Stimulated activated CD8-positive, alpha-beta memory T cell treated with anti-CD3 and anti-CD28 coated beads, Interleukin-7, amount 100 ng/mL, for 1 hour (primary cell): ENCODE measurements at places on chromosomes 1 and 21.

DNA sequence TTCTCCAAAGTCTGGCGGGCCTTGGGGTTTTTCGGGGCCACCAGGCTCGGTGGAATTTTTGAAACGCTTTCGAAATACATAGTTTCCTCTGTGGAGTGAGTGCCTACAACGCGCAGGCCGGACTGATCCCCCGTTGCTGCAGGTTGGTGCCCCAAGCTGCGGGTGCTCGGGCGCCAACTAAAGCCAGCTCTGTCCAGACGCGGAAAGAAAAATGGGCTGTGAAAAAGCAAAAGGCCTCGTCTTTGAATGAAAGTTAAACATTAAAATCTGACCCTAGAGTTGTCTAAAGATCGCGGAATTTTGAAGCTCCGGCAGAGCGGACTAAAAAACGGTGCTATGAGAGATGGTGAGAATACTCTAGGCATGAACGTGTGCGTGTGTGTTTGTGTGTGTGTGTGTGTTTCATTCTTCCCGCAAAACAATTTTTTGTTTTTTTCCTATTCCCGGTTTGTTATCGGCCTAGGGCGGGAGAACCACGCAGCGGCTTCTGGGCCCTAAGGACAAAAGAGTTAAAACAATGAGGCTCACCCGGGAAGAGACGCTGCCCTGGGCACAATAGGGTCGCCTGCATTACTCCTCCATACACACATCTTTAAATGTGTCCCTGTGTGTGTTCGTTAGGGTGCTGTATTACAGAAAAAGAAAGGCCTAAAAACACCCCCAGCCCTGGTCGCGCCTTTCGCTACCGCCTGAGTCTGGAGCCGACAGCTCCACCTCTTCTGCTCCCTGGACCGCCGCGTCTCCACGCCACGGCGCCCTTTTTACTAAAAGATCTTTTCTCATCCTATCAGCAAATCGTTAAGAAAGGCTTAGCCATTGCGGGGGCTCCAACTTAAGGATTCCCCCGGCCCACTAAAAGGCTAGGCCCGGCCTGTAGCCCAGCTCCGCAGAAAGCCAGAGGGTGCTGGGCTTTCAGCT lies 3.2 kb downstream of the TBX15 start:
- DNase-seq = no peak

GRCh38 chr1:61839679-61840078 lies 97.4 kb downstream of the PATJ start:
- DNase-seq = no peak

DNA sequence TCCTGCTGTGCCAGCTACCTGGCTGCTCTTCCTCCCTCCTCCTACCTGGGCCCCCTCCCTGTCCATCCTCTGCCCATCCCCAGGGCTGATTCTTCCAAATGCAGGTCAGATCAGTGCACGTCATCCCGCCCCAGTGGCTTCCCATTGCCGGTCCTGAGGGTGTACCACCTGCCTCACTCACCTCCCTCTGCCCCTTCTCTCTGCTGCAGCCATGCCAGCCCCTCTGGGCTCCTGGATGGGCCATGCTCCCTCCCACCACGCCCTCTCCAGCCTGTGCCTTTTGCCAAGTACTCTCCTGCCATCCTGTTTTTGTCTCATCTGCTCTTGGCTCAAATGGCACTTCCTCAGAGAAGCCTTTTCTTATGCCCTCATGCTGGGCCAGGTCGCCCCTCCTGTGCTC lies 95.8 kb downstream of the ARHGEF10L start:
- DNase-seq = no peak

DNA sequence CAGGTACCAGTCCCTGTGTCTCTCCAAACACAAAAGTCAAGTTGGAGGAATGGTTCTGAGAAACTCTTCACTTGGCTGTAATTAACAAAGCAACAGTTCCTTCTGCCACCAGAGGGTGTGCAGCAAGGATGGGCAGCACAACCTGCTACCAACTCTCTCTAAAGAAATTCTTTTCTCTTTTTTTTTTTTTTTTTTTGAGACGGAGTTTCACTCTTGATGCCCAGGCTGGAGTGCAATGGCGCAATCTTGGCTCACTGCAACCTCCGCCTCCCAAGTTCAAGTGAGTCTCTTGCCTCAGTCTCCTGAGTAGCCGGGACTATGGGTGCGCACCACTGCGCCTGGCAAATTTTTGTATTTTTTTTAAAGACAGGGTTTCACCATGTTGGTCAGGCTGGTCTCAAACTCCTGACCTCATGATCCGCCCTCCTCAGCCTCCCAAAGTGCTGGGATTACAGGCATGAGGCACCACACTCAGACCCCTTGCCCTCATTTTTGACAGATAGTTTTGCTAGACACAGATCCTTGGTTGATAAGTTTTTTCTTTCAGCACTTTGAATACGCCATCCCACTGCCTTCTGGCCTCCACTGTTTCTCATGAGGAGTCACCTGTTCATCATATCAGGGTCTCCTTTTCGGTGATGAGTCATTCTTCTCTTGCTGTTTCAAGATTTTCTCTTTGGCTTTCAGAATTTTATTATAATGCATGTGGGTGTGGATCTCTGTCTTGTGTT lies 12.1 kb upstream of the DEGS1 start:
- DNase-seq = no peak

DNA sequence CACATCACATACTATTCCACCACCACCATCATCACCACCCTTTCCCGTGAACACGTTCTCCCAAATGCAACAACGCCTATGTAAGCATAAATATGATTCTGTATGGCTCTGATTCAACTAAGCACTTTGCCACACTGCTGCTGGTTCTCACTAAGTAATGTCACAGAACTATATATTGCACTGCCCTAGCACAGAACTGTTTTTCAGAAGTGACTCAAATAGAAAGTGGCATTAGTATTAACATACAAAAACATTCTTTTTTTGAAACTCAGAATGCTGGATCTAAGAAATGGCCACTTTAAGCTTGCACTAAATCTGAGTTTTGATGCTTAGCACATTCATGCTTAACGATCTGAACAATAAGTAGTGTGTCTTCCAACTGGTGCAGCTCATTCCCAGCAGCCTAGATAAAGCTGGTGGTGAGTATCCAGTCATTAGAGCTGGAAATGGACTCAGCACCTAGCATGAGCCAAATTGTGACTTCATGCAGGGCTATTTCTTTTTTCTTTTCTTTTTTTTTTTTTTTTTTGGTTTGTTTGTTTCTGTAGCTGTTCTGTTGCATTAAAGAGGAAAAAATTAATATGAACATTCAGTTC lies 46.2 kb upstream of the ZC3H11B start:
- DNase-seq = no peak

DNA sequence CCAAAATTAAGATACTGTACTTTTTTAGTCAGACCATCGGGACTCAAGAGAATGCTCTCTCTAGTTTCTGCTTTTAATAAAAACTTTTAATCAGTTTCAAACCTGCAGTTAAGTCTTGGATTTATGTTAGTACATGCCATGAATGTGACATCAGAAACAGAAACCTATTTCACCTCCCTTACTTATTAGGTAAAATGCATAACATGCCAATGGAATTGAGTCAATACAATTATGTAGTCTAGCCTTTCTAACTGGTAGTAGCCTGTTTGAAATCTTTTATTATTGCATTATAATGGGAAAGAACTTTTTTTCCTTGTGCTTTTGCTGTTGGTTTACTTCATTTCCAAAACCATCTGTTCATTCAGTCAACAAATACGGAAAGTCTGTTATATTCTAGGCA lies 4.8 kb downstream of the PHACTR4 start:
- no peak for DNase-seq

DNA sequence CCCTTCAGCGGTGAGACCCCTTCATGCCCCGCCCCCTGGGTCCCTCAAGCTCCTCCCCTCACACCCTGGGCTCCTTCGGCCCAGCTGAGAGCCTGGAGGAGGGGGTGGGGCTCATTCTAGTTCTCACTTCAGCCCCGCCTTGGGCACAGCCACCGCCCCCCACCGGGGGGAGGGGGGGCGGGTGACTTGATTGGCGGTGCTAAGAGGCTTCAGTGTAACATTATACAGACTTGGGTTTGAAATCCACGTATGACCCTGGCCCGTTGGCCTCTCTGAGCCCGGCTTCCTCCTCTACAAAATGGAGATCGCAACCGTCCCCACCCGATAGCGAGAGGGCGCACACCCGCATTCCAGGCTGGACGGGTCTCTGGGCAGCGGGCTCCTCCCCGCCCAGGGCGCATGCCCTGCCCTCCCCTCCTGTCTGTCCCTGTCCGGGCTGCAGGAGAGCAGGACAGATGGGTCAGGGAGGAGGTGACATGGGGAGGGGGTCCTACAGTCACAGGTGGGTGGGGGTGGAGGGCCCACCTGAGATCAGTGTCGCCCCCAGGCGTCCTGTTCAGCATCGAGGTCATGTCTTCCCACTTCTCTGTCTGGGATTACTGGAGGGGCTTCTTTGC lies 5.1 kb downstream of the CLCNKB start:
- no peak for DNase-seq

- DNase-seq = no peak
Observed at GRCh38 chr1:52366517-52366827, 467 bp upstream of the CC2D1B start.

- DNase-seq = no peak
Observed at GRCh38 chr1:92066321-92066720, 8.9 kb downstream of the SETSIP start.

DNA sequence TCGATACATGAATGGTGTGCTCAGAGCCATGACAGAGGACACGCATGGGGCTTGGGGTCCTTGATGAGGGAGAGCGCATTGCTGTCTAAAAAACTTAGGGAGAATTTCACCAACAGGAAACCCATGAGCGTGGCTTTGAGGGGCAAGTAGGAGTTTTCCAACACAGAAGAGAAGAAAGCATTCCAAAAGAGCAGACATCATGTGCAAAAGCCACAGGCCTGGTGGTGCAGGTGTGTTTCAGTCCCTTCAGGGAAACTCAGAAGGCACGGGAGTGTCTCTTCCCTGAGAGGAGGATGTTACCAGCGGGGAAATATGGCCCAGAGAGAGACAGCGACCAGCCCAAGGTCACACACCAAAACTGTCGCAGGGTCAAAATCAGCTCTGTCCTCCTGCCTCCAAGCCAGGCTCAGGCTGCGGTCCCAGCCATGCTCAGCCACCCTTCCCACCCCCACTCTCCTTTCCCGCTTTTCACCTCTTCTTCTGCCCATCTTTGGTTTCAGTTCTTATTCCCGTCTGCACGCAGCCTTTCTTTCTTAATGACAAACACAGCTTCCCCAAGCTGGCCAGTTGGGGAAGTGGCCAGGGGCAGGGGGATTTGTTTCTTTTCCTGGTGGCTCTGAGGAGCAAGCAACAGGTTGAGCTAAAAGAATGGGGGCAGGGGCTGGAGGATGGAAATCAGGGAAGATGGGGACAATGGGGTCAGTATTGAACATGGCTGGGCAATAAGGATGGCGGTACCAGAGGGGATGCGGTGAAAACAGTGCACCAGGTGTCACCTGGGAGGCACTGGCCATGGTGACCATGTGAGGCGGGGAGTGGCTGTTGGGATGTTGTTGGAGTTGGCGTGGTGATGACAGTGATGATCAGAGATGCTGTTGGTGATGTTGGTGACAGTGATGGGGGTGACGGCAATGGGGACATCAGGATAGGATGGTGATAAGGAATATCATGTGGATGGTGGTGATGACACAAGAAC lies 10.3 kb downstream of the LAPTM5 start:
- DNase-seq = no peak

- no peak for DNase-seq
Observed at GRCh38 chr1:77413541-77414335, 131.9 kb downstream of the AK5 start.

GRCh38 chr1:222087221-222087920 lies 345.5 kb upstream of the DUSP10 start:
- DNase-seq = no peak

GRCh38 chr1:202029171-202029665 lies 18.8 kb downstream of the ELF3 start:
- no peak for DNase-seq

- no peak for DNase-seq
Observed at GRCh38 chr1:190679454-190679853, 201.8 kb upstream of the BRINP3 start.

- DNase-seq = no peak
Observed at GRCh38 chr1:10867914-10868598, 71.6 kb upstream of the CASZ1 start.

GRCh38 chr21:41576013-41576615 lies 68.2 kb upstream of the TMPRSS2 start:
- no peak for DNase-seq

GRCh38 chr1:81111818-81112217 lies 688.9 kb upstream of the ADGRL2 start:
- no peak for DNase-seq

GRCh38 chr1:217018648-217019047 lies 295.4 kb upstream of the ESRRG start:
- no peak for DNase-seq

GRCh38 chr21:45590246-45590725 lies 48.0 kb upstream of the SLC19A1 start:
- peak; percentile 21 for DNase-seq

GRCh38 chr1:64405833-64406232 lies 64.1 kb upstream of the CACHD1 start:
- DNase-seq = no peak

DNA sequence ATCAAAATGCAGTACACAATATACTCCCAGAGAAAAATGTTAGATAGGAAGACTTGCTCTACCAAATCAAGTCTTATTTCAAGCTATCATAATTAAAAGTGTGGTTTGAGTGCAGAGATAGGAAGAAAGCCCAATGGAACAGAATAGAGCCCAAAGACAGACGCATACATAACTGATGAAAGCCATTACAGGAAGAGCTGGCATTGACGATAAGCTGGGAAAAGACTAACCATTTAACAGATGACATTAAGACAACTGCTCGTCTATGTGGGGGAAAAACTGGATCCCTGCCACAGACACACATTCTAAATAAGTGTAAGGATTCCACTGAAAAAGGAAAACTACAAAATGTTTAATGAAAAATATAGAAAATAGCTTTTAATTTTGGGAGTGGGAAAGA lies 85.5 kb downstream of the NGF start:
- DNase-seq = no peak

DNA sequence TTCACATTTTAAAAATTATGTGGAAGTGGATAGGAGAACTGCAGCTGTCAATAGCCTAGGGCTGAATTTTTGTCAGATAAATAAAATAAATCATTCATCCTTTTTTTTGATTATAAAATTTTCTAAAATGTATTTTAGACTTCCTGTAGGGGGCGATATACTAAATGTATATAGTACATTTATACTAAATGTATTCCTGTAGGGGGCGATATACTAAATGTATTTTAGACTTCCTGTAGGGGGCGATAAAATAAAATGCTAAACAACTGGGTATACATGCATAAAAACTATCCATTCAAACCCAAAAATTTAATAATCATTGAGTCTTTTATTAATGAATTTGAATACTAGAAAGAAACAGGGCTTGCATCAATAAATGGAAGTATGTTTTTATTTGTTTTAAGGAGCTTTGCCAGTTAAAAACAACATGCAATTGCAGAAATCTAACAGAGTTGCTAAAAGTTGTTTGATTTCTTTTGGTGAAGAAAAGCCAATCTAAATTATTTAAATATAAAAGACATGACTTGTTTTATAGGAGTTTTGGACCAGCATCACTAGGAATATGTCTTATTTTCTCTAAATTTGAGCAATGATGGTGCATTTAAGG lies 31.4 kb downstream of the CLCA1 start:
- DNase-seq = no peak

DNA sequence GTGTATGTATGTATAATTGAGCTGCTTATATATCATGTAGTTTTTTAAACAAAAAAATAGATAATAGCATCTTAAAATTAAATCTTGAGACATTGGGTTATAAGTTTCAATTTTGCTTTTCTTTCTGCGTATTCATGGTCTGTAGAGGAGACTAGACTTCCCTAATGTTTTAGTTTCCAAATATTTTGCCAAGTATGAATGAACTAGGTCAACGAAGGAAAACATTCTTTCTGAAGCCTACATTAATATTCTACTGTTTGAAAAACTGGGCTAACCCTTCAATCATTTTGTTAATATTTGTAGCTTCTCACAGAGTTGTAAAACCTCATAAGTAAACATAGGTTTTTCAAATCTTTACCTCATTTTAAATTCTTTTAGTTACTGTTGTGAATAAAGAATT lies 592.7 kb downstream of the USP25 start:
- DNase-seq = no peak
